ENCODE measurements at places on chromosomes 13 and 19. TPM values are rescaled to one million over a fixed set of nuclear protein-coding genes. Genes with fewer than 3 reads are reported as not detected.

Gene ATP8B3
- total RNA-seq: 2.4 TPM

DNA sequence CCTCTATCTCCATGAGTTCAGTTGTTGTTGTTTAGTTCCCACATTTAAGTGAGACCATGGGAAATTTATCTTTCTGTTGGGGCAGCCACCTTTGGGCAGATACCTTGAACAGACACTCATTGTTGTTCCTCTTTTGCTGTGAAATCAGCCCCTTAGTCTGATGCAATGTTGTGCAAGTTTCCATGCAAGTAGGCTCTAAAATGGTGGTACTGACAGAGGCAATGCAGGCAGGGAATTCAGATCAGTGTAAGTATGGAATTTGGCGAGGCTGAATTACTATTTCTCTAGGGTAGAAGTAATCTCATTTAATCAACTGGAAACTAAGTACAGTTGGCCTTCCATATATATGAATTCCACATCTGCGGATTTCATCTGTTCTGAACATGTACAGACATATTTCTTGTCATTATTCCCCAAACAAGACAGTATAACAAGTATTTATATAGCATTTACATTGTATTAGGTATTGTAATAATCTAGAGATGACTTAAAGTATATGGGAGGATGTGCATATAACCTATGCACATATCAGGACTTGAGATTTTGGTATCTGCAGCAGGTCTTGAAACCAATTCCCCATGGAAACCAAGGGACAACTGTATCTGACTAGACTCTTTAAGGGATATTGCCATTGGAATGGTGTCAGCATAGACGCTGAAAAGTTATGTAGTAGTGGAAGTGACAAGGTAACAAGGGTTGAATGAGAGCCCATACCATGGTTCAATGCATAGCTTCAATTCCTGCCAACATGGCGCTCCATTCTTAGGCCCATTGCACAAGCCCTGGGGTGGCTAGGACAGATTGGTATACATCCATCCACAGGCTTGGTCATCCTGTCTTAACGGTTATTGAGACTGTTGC is 281.5 kb upstream of the HTR2A start:
- H3K27me3 ChIP-seq: no peaks in the 10 kb centered on the region
- H3K4me3 ChIP-seq: no peak overlapping the region
- no peak for DNase-seq

- no peaks in the 10 kb centered on the region for H3K27me3 ChIP-seq
- peak overlapping the region; percentile 18 for H3K27ac ChIP-seq
- H3K4me3 ChIP-seq: no peak overlapping the region
- no peak for DNase-seq
These were observed 25.9 kb downstream of the RCN3 start for GRCh38 chr19:49553451-49554271.

- H3K36me3 ChIP-seq: no peaks in the 10 kb centered on the region
- H3K27me3 ChIP-seq: no peaks in the 10 kb centered on the region
- DNase-seq: no peak
- H3K27ac ChIP-seq: no peak overlapping the region
- no peak overlapping the region for H3K4me3 ChIP-seq
- no peaks in the 10 kb centered on the region for H3K4me1 ChIP-seq
These were observed 923 bp upstream of the C13orf42 start for GRCh38 chr13:51111997-51112396.

Gene FBXO27
- 8.0 TPM for total RNA-seq

DNA sequence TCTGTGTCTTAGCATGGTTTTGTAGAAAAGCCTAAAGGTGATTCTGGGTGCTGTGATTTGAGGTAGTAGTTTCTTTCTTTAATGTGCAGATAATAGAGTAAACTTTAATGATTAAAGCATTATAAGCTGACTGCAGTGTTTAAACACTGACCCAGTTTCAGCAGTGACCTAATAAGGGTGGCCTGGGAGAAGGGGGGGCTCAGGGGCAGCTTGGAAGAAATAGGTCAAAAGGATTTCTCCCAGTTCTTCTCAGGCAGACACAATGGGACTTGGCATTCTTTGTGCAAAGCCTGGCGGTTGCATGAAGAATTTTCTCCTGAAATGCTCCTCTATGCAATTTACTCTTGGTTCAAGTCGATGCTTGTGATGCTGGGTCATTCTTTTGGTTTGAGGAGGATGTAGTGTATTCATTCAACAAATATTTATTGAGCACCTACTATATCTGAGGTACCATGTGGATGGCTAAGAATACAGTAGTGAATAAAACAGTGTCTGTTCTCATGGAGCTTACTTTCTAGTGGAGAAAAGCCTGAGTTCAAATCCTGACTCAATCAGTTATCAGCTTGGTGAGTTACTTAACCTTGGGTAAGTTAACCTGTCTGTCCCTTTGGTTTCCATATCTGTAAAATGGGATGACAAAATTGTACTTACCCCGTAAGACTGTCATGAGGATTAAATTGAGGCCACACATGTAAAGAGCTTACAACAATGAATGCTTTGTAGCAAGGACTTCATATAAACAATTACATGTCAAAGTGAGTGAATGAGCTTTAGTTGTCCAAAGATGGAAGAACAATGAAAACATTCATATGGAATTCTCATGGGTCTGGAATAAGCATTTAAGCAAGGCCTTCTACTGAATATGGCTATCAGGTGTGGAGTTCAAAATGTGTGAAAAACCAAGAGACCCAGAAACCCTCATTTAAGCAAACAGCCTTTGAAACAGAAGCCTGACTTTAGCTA is 210.2 kb downstream of the KCNRG start:
- no peaks in the 10 kb centered on the region for H3K4me1 ChIP-seq
- H3K36me3 ChIP-seq: no peaks in the 10 kb centered on the region
- no peaks in the 10 kb centered on the region for H3K27me3 ChIP-seq
- DNase-seq: no peak
- no peak overlapping the region for H3K4me3 ChIP-seq

DNA sequence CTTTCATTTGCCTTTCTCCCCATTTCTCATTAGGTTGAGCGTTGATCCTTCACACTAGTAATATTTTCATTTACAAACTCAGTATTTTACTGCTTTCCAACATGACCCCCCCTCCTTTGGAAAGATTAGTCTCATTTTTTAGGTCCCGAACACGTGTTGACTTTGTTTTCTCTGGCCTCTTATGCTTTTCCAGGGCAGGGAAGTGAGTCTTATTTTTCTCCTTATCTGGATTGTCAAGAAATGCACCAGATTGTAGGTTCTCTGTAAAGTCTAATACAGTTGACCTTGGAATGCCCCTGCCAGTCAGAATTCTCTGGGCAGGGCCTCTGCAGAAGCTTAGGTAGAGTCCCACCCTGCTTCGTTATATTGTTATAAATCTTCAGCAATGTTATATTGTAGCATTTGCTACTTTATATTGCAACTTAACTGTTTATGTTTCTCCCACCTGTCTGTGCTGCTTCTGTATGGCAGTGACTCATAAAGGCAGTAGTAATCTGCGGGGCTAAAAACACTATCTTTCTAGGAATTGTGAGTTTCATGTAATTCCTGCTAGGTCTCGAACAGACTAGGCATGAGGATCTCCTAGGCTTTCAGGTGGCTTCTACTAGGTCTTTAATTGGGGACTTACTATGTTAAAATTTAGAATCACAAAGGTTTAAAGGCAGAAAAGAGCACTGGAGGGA is 2.0 kb downstream of the TDRD3 start:
- H3K36me3 ChIP-seq: no peaks in the 10 kb centered on the region
- H3K4me1 ChIP-seq: no peaks in the 10 kb centered on the region
- peak overlapping the region; percentile 90 for H3K27ac ChIP-seq
- no peaks in the 10 kb centered on the region for H3K27me3 ChIP-seq
- H3K4me3 ChIP-seq: peak overlapping the region; percentile 85

Gene TMEM59L
- 3.1 TPM for total RNA-seq

- H3K4me1 ChIP-seq: no peaks in the 10 kb centered on the region
- no peak for DNase-seq
- no peaks in the 10 kb centered on the region for H3K27me3 ChIP-seq
- H3K27ac ChIP-seq: no peak overlapping the region
- no peak overlapping the region for H3K4me3 ChIP-seq
These were observed 785.6 kb upstream of the KLHL1 start for GRCh38 chr13:70893832-70894231.

- H3K4me3 ChIP-seq: no peak overlapping the region
- H3K27ac ChIP-seq: peak overlapping the region; percentile 35
- peaks cover 79% of the 10 kb centered on the region for H3K4me1 ChIP-seq
- no peak for DNase-seq
These were observed 76.0 kb downstream of the RASA3 start for GRCh38 chr13:114056205-114057013.

GRCh38 chr19:13430790-13431582 is 75.3 kb downstream of the CACNA1A start:
- DNase-seq: no peak
- no peaks in the 10 kb centered on the region for H3K27me3 ChIP-seq
- H3K4me1 ChIP-seq: no peaks in the 10 kb centered on the region
- no peak overlapping the region for H3K4me3 ChIP-seq
- no peak overlapping the region for H3K27ac ChIP-seq

DNA sequence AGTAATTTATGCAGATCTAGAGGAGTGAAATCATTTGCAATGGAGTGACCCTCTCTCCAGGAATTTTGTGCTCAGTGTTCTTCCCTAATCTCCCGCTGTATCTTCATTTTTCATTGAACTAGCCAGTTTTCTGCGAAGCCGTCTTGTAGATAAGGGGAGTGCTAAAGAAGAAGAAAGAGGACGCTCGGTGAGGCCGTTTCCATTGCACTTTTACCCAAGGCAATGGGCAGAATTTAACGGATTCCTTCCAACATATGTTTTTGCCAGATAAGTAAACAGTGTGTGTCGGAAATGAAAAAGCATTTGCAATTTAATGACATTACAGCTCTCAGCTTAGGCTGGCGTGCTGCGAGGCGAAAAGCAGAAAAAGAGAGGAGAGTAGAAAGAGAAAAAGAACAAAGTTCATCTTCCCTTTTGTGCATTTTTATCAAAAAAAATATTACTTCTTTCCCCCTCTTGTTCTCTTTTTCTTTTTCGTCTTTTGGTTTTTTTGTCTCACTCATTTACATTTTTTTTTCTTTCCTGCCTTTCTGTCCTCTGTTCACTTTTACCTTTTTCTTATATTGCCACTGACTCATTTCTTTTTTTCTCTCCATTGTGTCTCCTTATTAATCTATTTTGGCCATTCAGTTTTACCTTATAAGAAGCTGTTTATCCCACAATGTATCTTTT is 49.9 kb downstream of the SOX21 start:
- no peak overlapping the region for H3K27ac ChIP-seq
- no peak for DNase-seq
- H3K36me3 ChIP-seq: no peaks in the 10 kb centered on the region
- H3K4me3 ChIP-seq: no peak overlapping the region

DNA sequence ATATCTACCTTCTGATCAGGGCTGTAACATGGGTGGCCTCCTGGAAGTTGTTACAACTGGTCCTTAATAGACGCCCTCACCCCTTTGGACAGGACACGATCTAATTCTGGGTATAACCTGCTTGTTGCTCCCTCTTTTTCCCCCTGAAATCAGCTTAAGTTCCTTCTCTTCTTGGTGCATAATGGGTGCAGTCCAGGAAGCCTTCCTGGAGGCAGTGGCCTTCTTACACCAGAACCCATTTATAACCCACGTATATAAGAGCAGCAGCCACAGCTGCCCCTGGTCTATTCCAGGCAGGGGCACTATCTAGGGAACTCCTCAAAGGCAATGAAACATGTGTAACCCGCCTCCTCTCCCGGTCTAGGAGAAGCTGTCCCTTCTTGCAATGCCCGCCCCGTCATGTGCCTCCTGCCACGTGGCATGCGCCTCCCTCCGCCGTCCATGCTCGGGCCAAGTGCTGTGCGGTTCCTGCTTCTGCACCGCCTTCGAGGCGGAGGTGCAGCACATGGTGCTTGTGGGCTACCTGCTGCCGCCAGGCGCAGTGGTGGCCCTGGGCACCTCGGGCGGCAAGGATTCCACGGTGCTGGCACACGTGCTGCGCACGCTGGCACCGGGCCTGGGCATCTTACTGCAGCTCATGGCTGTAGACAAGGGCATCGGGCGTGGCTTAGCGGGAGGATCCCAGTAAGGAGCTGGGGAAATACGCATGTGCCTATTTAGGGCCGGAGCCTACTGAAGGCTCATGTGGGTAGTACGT is 27.3 kb downstream of the ZNF175 start:
- H3K36me3 ChIP-seq: peaks cover 6% of the 10 kb centered on the region
- peaks cover 7% of the 10 kb centered on the region for H3K4me1 ChIP-seq
- no peak overlapping the region for H3K27ac ChIP-seq
- no peak overlapping the region for H3K4me3 ChIP-seq
- H3K27me3 ChIP-seq: no peaks in the 10 kb centered on the region

- no peak overlapping the region for H3K4me3 ChIP-seq
- DNase-seq: no peak
- H3K27ac ChIP-seq: no peak overlapping the region
- peaks cover 5% of the 10 kb centered on the region for H3K27me3 ChIP-seq
- no peaks in the 10 kb centered on the region for H3K36me3 ChIP-seq
These were observed 12.0 kb upstream of the GAS6 start for GRCh38 chr13:113875837-113876281.

DNA sequence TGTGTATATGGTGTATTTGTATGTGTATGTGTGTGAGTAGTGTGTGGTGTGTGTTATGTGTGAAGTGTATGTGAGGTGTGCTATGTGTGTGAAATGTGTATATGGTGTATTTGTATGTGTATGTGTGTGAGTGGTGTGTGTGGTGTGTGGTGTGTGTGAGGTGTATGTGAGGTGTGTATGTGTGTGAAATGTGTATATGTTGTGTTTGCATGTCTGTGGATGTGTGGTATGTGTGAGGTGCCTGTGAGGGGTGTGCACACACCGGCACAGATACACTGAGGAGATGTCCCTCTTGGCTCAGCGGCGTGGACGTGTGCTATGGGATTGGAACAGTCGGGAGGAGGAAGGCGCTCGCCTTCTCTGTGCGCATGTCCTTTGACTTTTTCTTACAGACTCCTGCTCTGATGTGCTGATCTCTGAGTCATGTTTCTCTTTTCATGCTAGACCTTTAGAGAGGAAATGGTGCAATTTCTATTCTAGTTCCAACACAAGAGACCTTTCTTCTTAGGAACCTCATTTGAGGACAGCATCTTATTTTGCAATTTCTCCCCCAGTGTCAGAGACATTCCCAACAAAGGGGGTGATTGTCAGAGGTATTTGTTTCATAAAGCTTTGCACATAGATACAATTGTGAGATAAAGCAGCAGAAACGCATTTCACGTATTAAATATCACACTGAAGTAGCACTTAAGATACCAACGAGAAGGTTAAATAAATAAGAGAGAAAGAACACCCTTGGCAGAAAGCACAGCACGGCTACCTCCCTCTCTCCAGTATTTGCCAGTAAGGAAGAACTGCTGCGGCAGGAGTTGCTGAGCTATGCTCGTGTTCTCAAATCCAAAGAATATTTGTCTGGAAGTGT is 11.3 kb upstream of the TNFRSF19 start:
- no peak overlapping the region for H3K4me3 ChIP-seq
- H3K27ac ChIP-seq: peak overlapping the region; percentile 86
